Activated CD4-positive, alpha-beta T cell treated with anti-CD3 and anti-CD28 coated beads, Interleukin-10, Interleukin-2, amounts not matched to agents 100 ng/mL and 50 ng/mL, durations not matched to agents 16 hours and 8 hours (primary cell): ENCODE measurements at places on chromosomes 7 and 10.

- no peak for DNase-seq
Measured at GRCh38 chr10:103450201-103450695, 1.9 kb downstream of the CALHM2 start.

DNA sequence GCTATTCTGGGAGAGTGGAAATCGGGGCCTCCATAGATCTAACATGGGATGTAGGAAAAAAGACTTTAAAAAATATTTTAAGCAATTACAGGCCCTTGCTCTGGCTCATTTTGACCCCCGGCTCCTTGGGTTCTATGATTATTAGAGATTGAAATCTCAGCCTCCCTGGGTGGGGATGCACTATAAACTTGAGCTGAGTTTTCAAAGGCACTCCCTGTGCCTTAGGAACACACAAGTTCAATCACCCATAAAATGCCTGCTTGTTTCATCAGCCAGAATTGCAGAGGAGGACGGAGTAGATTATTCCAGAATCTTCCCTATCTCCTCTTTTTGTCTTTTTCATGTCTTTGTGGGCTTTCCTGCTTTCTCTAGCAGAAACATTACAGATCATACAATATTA, 145.4 kb downstream of the CUBN start:
- DNase-seq: no peak

GRCh38 chr7:144137501-144137900, 14.5 kb downstream of the OR2A14 start:
- no peak for DNase-seq

- no peak for DNase-seq
Measured at GRCh38 chr7:30795161-30795948, 24.1 kb downstream of the MINDY4 start.

DNA sequence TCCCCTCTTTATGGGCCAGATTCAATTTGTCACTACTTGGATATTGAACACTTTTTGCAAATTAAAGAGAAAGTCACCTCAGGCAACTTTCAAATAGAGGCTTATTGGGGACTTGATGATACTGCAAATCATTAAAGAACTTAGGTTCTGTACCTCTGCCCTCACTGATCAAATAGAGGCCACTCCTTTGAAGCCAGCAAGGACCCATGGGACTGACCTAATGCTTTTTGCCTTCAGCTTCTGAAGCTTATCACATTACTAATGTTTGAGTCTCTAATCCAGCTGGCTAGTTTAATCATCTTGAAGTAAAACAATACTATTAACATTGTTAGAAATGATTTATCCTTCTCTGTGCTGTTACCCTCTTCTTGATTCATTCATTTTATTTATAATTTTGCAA, 93.0 kb upstream of the ZNF800 start:
- no peak for DNase-seq

DNA sequence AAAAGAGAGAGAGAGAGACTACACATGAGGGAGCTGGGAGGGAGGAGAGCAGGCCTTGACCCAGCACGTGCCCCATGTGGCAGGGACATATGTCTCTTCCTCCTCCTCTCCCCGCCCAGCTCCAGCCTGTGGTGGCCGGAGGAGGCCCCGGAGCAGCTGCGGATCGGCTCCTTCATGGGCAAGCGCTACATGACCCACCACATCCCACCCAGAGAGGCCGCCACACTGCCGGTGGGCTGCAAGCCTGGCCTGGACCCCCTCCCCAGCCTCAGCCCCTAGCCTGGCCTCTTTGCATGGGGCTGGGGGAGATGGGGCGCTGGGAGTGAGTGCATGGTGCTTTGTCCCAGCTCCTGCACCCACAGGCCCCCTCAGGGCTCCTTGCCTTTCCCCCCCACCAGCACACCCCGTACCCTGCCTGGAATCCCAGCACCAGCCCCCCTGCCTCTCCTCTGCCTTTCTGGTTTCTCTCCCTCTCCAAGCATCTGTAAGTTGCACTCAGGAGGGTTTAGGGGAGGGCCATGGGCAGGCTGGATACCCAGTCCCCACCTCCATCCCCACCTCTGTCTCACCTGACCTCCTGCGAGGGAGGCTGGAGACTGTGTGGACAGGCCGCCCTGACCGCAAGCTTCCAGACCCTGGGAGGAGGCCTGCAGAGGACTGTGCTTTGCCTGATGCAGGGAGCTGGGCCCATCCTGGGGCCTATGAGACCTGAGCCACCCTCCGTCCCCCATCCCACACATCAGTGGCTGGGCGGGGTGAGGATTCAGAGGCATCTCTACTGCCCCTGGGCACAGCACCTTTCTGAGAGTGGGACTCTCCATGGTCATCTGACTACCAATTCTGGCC, 4.8 kb downstream of the UPK3B start:
- DNase-seq: no peak

DNA sequence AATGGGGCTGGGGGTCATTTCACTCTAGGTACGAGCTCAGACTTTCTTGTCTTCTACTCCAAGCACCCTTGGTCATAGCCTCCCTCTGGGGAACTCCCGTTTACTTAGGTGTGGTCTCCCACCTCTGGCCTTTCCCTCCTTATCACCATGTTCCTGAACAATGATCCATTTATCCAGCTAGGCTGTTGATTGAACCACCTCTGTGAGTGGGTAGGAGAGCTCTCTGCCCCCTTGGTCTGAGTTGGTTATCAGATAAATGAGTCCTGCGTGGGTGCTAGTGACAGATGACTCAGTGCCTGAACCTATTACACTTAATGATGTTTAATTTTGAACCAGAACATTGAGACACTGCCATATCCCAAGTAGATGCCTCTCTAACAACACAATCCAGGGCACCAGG, 9.4 kb downstream of the BLNK start:
- no peak for DNase-seq

- DNase-seq: no peak
Measured at GRCh38 chr7:81190997-81191768, 272.3 kb upstream of the SEMA3C start.

- peak; percentile 42 for DNase-seq
Measured at GRCh38 chr7:148726385-148726784, 27.7 kb downstream of the CUL1 start.

DNA sequence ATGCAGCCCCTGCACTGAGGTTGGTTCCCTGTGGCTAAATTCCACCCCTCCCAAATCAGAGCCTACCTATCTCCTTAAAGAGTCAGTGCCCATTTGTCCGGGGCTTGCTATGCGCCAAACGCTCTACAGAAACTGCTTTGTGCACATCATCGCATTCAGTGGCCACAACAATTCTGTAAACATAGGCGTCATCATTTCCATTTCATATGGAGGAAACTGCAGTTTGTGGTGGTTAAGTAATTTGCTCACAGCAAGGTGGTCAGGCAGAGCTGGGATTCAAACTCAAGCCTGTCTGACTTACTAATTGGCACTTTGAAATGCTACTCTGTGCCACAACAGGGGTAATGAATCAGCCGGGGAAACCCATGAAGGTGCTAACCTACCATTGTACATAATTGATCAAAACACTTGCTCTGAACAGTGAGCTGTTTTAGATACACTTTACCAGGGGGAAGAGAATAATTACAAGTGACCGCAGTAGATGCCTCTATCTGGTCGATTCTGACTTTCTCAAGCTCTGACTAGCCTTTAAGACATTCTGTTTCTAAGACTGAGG, 775.5 kb downstream of the LRMDA start:
- DNase-seq: no peak

- DNase-seq: peak; percentile 92
Measured at GRCh38 chr10:31101123-31101522, 69.5 kb upstream of the ZNF438 start.

DNA sequence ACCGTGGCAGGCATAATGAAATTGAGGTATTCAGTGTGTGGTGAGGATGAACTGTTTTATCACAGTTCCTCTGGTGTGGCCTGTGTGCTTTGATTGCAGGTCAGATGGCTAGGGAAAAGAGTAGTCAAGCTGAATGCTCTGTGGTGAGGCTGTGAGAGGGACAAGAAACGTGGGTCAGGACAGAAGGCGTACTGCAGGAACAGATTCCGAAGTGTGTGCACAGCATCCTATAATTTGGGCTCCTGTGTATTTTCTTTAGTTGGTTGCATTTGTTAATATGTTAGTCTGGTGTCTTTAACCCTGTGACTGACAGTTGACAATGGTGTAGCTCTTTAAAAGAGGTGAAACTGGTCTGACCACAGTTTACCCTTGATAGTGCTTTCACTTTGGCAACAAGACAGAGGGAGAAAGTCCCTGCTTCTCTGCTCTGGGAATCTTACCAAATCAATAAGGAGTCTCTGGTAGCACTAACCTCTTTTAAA, 76.5 kb downstream of the AUTS2 start:
- no peak for DNase-seq

DNA sequence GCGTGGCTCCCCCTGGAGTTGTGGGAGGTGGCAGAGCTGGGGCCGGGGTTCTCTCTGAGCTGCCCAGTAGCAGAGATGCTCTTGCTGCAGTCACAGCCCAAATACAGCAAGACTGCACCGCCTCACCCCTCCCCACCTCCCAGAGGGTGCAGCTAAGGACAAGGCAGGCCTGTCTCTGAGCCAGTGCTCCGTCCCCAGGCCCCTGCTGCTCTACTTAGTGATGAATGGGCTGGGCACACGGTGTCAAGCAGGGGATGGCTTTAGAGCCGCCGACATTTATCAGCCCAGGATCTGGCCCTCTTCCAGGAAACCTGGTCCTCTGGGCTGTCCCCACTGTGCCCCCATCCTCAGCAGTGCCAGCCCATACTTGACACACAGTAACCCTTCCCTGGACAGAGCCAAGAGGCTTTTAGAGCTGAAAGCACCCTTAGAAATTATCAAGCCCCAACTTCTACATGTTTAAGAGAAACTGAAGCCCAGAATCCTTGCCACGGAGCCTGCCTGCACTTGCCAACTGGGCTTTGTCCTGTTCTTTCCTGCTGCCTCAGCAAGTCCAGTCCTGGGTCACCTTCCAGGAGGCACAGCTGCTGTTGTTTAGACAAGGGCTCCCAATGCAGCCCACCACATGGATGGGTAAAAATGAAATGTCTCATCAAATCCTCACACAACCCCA, 137.1 kb upstream of the UNC5B start:
- DNase-seq: no peak

DNA sequence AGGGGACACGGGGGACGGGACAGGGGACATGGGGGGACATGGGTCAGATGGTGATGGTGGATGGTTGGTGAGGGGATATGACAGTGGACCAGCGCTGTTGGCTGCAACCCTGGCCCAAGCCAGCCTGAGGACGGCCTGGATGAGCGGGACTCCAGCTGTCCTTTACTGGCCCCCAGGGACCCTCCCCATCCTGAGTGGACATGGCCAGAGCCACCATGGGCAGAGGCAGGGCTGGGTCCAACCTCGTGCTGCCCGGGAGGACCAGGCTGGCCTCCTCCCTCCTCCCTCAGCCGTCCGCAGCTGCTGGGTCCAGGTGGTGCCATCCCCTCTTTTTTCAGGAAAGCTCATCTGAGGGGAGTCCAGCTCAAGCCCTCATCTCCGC, 30.4 kb downstream of the GET4 start:
- DNase-seq: no peak

- DNase-seq: peak; percentile 50
Measured at GRCh38 chr7:28318101-28318762, 94.1 kb upstream of the CREB5 start.

- DNase-seq: peak; percentile 93
Measured at GRCh38 chr10:5977471-5978229, at the start of gene IL15RA. Gene IL15RA, minus strand, starts transcription at chr10:5977543. Its CDS starts 51 bp downstream, at chr10:5977492.

GRCh38 chr7:21984042-21984441, 38.3 kb upstream of the CDCA7L start:
- no peak for DNase-seq

DNA sequence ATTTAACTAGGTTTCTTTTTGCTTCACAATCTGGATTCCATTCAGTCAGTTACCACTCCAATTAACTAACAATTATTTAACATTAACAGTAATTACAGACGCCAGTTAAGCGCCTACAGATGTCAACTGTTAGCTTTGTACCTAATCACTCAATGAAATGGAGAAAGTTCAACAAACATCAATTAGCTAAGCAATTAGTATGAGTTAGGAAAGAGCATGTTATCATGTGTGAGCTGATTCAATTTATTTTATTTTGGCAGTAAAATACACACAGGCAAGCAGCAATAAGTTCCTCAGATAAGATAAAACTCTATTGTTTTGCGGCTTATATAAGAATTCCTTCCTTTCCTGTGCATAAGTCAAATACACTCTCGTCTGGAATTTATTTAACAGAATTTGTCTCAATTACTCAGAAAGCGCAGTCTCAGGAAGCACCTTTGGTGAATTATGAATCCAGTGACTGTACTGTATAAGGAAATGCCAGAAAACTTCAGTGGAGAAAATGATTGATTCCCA, 427.1 kb upstream of the GALNT17 start:
- DNase-seq: no peak

DNA sequence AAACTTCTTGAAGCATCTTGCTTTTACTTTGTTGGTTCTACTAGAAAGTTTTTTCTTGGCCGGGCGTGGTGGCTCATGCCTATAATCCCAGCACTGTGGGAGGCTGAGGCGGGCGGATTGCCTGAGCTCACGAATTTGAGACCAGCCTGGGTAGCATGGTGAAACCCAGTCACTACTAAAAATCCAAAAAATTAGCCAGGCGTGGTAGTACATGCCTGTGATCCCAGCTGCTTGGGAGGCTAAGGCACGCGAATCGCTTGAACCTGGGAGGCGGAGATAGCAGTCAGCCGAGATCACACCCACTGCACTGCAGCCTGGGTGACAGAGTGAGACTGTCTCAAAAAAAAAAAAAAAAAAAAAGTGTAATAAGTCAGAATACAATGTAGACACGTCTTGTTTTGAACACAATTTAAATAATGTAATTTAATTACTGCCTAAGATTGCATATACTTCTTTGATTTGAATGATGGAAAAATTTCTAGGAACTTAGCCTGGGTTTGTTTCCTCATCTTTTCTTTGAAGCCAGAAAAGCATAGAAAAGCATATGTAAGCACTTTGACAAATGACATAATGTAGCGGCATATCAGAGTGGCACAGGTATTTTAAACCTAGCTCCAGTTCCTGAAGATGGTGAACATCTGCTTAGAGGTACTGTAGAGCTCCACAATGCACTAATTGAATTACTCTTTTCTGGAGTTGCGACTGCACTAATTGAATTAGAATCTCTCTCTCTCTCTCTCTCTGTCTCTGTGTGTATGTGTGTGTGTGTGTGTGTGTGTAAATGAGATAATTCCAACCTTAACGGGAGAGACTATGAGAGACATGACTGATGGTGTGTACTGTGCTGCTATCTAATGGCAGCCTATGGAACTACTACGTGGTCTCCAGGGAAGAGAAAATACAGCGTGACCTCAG, 87.8 kb downstream of the BTRC start:
- peak; percentile 54 for DNase-seq

GRCh38 chr7:25559581-25560367, 331.5 kb upstream of the NPVF start:
- no peak for DNase-seq

- DNase-seq: no peak
Measured at GRCh38 chr10:125756196-125756595, 19.4 kb downstream of the MMP21 start.

- DNase-seq: no peak
Measured at GRCh38 chr7:98729121-98729520, 112.0 kb downstream of the NPTX2 start.
